ENCODE measurements at places on chromosomes 6 and 20.
A peak's percentile ranks its signal among the peaks of the same experiment; 100 is the strongest.

- DNase-seq, result no peak
Measured at GRCh38 chr20:13687815-13688214, 49.1 kb upstream of the TASP1 start.

DNA sequence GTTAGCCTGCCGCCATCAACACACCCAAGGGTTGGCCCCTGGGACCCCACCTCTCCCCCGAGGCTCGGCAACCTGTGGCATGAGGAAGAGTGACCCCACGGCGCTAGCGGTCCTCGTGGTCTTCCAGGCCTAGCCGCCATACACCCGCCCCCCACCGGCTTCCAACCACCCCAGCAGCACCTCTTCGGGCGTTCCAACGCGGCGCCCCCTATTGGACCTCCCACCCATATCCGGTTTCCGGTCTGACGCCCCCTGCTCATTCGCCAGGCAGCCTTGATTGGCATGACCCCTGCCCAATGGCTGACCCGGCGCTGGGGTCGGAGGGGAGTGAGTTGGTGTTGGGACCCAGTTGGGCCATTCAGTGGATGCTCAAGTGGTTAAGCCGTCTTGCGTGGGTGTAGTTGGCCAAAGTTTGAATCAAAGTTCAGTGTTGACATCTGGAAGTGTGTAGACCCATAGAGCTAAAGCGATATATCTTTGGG is at the start of gene GNAS-AS1:
GNAS-AS1 (minus strand) TSS at position 210 of the 482 bp plus-strand sequence.
- DNase-seq, result peak; percentile 99

- no peak for DNase-seq
Measured at GRCh38 chr6:38146021-38146733, 326.6 kb downstream of the ZFAND3 start.

DNA sequence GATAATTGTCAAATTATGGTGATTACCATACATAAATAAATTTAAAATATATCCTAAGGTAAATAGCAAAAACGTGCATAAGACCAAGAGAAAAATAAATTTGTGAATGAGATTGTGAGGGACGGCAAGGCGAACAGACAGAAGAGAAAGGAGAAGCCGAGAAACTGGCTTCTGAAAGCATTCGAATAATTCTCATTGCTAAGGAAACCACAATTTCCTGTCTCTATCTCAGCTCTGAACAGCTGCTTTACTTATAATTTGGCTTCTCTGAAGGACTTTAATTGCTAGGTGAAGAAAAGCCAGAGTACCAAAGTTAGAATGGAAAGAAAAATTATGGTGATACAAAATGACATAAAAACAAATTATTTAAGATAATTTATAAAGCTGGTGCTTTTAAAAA is 79.0 kb upstream of the RGS17 start:
- DNase-seq, result peak; percentile 52

DNA sequence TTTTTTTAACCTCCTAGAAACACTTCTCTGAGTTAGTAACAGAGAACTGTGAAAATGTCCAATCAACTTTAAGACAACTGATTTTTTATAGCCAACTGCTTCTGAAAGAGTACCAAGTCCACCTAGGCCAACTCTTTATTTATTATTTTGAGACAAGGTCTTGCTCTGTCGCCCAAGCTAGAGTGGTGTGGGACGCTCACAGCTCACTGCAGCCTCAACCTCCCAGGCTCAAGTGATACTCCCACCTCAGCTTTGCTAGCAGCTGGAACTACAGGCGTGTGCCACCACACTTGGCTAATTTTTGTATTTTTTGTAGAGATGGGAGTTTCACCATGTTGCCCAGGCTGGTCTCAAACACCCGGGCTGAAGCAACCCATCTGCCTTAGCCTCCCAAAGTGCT is 331.6 kb downstream of the RNGTT start:
- no peak for DNase-seq

DNA sequence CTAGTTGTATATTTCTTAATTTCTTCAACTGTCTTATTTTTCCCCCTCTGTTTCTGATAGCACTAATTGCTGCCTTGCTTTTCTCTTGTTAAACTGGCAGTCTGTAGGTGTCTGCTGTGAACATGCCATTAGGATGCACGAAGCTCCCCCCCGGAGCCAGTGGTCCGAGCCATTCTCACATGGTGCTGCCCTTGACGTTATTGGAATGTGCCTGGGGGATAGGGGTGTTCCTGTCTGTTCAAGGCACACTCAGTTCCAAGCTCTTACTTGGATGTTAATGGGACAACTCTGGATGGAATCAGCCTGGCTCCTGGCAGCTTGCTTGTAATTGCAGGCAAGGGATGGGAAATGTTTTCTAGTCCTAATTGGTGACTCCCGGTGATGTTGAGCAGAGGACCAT is 68.4 kb downstream of the RREB1 start:
- DNase-seq, result no peak

- no peak for DNase-seq
Measured at GRCh38 chr6:2931055-2931454, 27.9 kb upstream of the SERPINB9 start.

- DNase-seq, result no peak
Measured at GRCh38 chr6:137498481-137499190, 4.4 kb upstream of the OLIG3 start.

DNA sequence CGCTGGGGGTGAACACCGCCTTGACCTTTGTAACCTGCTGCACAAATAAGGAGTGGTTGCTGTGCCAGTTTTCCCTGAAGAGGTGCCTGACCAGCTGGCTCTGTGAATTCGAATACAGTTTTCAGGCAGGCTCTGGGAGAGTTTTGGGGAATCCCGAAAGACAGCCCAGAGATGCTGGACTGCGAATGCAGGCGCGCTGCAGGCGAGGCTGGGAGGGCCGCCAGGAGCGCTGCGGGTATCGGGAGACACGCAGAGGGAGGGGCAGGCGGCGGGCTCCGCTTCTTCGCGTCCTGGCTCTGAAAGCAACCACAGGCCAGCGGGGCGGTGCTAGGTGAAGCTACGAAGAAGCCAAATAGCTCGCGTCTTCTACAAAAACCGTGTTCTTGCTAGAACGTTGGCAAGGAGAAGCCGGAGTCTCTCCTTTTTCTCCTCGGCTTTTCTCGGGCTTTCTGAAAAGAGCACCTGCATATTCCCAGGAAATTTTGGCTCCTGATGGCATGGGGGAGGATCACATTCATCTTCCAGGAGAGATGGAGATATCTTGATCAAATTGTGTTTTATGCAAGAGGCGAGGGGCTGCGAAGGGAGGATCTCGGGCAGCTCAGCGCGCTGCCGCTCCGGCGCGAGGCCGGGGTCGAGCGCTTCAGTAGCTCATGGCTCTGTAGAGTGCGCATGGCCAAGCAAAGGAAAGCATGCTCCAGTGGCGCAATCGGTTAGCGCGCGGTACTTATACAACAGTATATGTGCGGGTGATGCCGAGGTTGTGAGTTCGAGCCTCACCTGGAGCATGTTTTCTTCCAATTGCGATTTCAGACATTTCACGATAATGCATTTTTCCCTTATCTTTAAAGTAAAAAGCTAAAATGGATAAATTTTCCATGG is 158.1 kb upstream of the ZNF184 start:
- peak; percentile 60 for DNase-seq

GRCh38 chr20:46293084-46293483 is 15.2 kb downstream of the CDH22 start:
- no peak for DNase-seq

DNA sequence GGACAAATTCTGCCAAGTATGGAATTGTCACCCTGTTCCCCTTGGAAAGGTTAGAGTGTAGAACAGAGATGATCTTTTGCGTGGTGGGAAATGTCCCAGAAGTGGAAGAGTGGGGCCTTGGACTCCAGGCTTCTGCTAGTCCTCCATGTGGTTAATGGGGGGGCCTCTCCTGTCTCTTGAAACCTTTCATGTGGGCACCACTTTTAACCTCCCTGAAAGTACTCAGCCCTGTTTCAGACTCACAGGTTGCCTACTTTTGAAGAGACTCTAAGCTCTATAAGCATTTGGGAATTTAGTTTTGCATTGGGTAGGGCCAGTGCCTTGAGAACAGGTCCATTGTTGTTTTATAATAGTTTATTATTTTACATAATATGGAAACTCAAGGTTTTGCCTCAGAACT is 17.5 kb downstream of the RREB1 start:
- DNase-seq, result no peak

DNA sequence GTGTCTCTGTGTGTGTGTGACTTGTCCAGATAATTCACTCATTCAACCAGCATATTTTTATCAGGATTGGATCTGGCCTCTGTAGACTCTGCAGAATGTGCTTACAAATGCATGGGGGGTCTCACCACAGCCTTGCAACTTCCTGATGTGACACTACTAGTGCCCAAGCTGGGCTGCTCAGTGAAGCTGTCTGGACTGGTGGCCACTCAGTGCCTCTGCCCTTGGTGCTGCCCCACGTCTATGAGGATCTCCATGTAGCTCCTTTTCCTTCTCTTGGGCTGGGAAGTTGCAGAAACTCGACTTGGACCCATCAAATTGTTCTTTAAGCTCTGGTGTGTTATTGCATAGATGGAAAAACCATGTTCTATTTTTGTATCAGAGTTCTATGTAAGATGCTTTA is 75.8 kb downstream of the NRN1 start:
- DNase-seq, result no peak

DNA sequence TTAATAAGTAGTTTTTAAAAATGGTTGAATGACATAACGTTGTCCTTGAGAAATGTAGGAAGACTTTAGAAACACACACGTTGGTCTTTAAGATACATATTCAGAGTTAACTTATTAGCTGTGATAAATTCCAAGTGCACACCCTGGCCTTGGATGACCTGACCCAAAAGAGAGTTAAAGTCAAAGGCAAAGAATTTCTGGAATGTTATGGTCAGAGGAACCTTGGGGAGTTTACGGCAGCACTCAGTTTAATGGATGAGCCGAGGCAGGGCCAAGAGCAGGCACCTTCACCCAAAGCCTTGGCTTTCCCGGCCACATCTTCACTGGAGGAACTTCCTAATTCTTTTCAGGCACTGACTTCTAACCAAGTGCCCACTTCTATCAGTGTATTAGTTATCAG is 200.5 kb downstream of the SMOC2 start:
- no peak for DNase-seq

DNA sequence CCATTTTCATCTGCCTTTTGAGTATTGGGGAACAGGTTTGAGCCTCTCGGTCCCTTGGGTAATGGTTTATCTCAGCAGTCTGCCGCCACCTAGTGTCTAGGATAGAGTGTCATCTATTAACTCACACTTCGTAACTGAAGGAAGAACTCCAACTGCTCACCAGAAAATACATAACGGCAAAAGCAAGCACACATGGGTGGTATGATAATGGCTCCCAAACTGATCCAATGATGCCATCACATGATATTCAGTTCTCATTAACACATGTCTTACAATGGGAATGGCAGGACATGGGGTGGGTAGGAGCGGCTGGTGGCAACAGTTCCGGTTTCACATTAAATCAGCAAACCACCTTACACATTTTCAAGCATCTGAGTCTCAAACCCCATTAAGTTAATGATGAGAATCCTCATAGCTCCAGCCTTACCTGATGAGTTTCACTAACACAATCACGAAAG is 110.7 kb upstream of the PHACTR1 start:
- DNase-seq, result peak; percentile 53

GRCh38 chr6:22146931-22147701 is 149.7 kb downstream of the PRL start:
- DNase-seq, result peak; percentile 37

GRCh38 chr20:57695012-57695411 is 14.8 kb downstream of the PMEPA1 start:
- DNase-seq, result no peak

DNA sequence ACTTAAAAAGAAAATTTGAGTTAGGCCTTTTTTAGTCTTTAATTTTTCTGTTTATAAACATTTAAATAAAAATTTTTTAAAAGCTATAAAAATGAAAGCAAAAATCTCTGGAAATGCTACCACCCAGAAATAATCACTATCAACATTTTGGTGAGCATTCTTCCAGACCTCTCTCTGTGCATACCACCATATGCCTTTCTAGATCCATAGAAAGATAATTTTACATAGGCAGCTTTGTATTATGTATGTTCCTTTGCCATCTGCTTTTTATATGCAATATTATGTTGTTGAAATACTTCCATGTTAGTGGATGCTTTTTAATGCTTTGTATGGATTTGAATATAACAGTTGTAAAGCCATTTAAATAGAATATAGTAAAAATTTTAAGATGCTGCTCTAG is 496.7 kb upstream of the HTR1E start:
- DNase-seq, result no peak

DNA sequence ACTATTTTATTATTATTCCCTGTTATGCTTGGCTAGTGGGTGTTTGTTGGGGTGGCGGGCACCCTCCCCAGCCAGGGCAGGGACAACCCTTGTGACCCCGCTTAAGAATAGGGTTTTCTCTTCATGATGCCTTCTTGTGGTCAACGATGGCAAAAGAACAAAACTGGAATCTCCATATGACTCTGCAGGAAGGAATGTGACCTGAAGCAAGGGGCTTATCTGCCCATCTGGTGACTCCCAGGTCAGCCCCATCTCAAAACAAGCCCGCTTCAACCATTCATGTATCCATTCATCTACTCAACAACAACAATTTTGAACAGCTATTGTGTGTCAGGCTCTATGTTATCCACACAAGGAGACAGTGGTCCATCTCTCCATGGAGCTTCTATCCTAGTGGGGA is 30.9 kb upstream of the TGM6 start:
- DNase-seq, result no peak

DNA sequence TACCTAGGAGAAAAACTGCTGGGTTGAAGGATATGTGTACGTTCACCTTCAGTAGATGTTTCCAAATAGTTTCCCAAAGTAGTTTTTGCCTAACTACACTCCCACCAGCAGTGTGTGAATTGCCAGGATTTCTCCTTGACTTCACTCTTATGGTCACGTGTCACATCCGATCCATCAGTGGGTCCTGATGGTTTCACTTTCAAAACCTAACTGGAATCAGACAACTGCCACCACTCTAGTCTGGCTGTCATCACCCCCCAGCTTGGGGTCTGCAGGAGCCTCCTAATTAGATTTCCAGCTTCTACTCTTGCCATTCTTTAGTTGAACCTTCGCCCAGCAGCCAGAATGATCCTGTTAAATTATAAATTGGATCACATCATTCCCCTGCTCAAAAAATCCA is 8.5 kb upstream of the SLC12A5 start:
- DNase-seq, result no peak
